ENCODE measurements at places on chromosomes 2 and 18.

- DNase-seq: no peak
These were observed 123.6 kb downstream of the ZNF804A start for GRCh38 chr2:184721881-184722280.

GRCh38 chr2:205721057-205721449 is 38.8 kb downstream of the NRP2 start:
- no peak for DNase-seq

DNA sequence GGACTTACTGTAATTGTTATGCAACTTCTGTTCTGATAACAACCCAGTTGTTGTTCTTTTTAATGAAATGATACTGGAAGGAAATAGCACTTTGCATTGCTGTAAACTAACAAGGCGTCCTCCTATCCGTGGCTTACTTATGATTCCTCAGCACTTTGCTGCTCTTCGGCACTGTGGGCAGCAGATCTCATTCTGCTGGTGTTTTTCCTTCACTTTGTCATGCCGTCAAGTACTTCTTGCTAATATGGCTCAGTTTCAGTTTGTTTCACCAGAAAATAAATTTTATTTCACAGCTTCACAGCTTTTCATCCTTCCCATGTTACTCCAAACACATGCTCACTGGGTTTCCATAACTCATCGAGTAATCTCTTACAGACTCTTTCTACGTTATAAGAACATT is 289.3 kb downstream of the MEIS1 start:
- no peak for DNase-seq

- no peak for DNase-seq
These were observed 393.9 kb downstream of the LRRTM1 start for GRCh38 chr2:79910643-79911042.

DNA sequence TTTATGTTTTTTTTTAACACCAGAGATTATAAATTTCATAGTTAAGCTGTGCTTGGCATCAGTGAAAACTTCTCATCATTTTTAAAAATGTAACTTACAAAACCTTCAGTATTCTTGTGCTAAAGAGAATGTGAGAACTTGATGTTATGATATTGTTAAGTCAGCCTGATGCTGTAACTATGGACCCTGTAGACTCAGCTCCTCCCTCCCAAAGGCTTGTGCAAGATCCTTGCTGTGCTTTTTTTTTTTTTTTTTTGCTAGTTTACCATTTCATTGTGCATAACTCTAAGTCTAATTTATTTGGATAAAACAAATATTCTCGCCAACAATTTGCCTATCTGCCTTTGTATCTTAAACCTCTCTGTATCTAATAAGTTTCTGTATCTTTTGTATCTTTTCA is 12.9 kb upstream of the TFPI start:
- DNase-seq: no peak

DNA sequence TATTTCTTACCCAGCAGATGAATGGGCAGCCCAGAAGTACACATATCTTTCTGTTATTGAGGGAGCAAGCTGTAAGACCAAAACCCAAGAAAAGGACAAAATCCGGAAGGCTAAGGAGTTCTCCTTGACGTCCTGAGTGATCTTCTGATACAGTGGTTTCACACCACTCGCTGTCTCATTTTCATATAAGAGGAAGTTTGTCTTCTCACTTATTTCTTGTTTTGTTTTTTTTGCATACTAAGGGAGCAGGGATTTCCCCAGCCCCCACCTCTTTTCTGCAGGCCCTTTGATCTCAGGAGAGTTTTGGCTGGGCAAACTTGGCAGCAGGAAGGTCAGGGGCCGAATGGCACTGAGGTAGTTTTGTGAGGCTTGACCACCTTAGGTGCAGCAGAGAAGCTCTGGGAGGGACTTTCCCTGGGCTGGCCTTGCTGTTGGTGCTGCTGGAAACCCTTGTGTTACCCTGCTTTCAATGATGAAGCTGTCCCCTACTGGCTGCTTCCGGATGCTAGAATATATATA is 13.3 kb downstream of the CHRNA1 start:
- no peak for DNase-seq

GRCh38 chr2:37472959-37473358 is 128.5 kb downstream of the QPCT start:
- peak; percentile 54 for DNase-seq

- no peak for DNase-seq
These were observed 1.7 kb downstream of the SCN2A start for GRCh38 chr2:165240916-165241315.

DNA sequence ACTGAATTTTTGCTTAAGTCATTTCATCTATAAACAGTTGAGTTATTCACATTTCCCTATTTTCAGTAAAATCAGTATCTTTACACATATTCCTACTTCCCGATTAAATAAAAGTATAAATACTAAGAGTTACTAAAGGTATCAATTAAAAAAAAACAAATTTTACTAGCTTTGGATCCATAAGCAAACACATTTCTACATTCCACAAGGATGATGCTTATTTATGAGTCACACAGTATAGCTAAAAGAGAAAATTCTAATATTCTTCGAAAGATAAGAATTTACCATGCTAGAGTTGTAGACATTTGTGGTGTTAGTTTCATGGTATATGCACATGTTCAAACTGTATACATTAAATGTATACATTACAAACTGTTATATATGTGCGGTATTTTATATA is 23.7 kb downstream of the PGAP1 start:
- DNase-seq: peak; percentile 18

DNA sequence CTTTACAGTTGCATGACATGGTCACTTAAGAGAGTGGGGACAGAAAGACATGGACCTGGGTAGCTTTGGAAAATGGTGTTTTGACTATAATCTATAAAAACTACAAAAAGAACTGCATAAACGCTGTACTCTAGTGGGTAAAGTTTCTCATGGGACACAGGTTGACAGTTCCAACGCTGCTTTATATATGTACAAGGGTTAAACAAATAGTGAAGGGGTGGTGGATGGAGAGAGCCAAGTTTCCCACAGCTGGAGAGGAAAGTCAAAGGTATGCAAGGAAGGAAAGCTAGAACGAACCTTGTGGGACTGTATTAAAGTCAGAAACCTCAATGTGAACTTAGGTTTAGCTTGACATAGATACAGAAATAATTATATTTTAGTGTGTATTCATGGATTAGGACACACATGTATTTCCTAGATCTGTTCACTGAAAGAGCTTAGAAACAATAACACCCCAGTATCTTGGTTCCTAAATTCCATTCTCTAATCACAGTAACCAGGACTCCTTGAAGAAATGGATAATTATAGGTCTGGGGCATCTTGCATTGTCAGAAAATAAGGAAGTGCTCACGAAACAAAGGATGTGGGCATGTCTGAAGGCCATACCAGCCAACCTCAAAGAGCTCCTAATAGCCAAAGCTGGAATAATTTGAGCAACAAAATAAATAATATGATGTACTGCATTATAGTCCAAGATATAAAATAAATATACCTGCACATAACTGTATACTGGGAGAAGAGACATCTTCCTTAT is 28.8 kb downstream of the TANC1 start:
- DNase-seq: no peak

GRCh38 chr2:101496279-101496678 is 21.4 kb upstream of the RFX8 start:
- DNase-seq: no peak

DNA sequence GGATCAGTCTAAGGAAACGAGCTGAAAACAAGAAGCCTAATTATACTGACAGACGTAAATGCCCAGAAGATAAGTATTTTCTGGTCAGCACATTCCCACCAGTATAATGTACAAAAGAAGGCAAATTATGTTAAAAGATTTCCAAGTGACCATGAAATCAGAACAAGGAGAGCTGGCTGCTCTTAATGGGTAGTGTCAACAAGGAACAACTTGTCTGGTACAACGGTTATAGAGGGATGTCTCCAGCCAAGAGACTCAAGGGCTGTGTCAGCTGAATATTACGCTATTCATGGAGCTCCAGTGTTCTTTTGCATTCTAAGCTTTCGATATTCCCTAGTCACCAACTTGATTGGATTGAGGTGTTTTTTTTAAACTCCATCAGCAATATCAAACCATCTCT is 8.6 kb upstream of the L3MBTL4 start:
- no peak for DNase-seq

DNA sequence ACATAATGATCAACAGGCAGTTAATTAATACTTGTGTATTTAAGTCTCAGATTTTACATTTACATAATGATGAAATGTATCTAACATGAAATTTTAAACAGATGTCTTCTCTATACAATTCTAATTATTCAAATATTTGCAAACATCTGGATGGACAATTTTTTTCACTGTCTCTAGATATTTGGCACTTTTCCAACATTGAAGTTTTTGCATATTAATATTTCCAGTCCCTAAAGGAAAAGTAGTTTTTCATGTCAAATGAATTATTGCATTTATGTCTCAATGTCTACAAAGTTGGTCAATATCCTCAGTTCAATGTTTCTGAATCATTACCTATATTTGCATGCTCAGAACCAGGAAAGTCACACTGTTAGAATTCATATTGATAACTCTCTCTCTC is 560.9 kb upstream of the PKDCC start:
- DNase-seq: no peak

DNA sequence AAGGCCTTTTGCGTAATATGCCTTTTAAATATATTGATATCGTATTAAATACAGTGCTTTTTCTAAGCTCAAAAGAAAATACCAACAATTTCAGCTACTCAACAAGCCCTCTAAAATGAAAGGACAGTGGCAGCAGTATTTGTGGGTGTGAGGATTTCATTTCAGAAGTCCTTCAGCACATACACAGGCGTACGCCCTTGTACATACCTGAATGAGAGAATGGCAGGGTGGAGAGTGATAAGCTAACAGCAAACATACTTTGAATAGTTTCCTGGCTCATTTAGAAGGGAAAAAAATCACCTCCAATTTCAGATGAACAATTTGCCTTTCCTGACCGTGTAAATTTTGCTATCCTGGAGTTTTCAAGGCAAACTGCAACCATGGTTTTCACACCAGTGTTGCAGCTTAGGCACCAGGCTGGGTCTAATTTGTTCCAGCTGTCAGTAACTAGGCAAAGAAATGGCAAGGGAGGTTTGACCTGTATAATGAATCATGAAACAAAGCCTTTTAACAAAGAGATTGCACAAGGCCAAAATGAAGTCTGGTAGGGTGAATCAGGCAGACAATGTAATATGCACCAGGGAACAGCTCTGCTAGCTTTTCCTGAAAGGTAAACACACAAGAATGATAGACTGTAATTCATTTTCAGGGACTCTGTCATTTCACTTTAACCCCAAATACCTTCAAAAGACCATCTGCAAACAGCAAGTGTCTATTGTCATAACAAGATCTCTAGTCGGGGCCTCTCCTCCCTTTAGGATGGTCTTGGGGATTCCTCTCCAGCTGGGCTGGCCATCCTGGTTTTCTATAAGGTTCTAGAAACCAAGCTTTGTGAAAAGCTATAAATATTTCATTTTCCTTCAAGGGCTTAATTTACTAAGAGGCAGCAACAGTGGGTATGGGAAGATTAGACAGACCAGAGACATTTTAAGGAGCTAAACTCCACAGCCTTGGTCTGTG is 11.5 kb downstream of the ANKRD29 start:
- DNase-seq: peak; percentile 90

DNA sequence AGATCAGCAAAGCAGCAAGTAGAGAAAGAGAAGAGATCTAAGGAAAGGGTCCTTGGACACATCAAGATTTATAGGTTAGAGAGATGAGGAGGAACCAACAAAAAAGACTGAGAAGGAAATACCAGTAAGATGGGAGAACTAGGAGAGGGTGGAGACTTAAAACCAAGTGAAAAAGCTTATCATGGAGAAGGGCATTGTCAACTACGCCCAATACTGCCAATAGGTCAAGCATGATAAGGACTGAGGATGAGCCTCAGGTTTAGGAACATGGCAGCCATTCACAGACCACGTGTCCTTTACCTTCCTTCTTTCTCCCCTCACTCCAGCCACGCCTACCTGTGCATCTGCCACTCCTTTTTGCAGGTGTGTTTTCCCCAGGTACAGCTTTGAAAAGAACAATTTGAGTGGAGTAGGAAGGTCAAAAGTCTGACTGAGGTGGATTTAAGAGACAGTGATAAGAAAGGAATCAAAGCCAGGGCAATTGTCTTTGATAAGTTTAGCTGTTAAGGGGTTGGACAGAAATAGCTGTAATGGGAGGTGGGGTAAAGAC is 238.7 kb downstream of the STK39 start:
- no peak for DNase-seq

- DNase-seq: no peak
These were observed 3.4 kb downstream of the FANCL start for GRCh38 chr2:58237741-58238140.

- DNase-seq: no peak
These were observed 112.5 kb upstream of the CREB1 start for GRCh38 chr2:207417301-207417718.

GRCh38 chr2:161316701-161317100 is 8.5 kb downstream of the PSMD14 start:
- DNase-seq: no peak

- no peak for DNase-seq
These were observed 19.6 kb upstream of the GREB1 start for GRCh38 chr2:11514081-11514730.

GRCh38 chr18:74529378-74529777 is 4.9 kb upstream of the CNDP1 start:
- no peak for DNase-seq

DNA sequence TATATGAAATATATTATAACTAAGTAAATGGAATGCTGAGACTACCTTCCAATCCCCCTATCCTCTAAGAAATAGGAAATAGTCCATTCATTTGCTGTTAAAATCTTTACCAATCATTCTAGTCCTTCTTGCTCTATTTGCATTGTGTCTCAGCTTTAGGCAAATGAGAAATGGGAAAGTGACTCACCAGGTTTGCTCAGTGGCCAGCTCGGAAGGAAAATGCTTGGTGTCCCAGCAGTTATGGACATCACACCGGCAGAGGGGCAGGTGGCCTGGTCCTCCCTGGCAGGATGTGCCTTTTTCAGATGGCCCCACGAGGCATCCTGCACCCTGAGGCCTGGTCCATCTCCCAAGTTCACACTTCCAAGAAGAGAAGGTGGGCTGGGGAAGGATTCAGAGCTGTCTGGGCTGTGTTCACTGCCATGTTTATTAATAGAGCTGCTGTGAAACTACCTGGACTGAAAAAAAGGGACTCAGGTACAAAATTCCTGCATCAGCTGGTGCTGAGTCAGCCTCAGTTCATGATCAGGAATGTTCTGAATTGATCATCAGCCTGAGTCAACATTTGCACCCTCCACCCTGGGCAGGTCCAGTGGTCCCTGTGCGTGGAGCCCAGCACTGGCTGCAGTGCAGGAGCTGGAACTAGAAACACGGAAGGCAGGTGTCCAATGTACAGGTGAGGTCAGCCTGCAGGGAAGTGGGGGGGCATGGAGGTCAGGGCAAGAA is 60.1 kb upstream of the ARL4C start:
- DNase-seq: no peak

- peak; percentile 73 for DNase-seq
These were observed 448.1 kb downstream of the TSN start for GRCh38 chr2:122203523-122203922.

GRCh38 chr18:9814431-9814830 is 71.3 kb upstream of the TXNDC2 start:
- peak; percentile 87 for DNase-seq

DNA sequence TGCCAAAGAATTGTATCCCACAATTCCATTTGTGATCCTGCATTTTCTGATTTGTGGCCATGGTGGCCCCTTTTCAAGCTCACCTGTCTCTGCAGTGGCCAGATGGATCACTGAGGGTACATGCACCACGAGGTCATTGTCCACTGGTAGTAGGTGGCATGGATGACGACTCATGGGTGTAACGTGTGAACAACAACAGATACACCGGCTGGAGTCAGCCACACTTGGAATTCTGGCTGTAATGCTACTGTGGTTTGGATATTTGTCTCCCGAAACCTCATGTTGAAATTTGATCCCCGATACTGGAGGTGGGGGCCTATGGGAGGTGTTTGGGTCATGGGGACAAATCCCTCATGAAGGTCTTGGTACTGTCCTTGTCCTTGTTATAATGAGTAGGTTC is 102.2 kb upstream of the TAF1B start:
- DNase-seq: no peak

- DNase-seq: no peak
These were observed 51.4 kb upstream of the TMEM87B start for GRCh38 chr2:112003576-112004252.

Measured in fibroblast of skin of right quadriceps (primary cell).